Cortex of kidney (tissue), 1 donor: ENCODE measurements at places on chromosomes 2 and 18.

DNA sequence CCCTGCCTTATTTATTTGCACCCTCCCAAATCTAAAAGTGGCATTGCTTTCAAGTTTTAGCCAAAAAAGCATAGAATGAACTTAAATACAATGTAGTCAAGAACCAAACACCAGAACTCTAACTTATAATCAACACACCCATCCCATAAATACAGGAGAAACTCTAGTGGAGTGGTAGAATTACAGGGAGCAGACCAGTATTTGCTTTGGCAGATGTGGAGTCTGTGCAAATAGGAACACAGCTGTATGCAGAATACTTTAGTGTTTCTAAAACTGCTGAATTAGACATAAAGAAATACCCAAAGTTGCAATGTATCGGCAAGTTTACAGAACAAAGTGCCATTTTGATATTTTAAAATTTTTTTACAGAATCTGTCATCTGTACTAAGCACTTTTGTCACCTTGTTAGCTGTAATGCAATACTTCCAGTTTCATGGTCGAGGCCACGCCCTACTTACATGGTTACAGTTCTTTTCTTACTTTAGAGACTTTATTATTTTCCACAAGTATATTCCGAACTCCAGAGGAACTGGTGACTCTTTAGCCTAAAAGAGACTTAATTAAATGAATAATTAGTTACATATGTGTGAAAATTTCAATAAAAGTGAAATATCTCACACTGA, 23.7 kb upstream of the COL5A2 start:
- no peak for DNase-seq

- no peak for DNase-seq
These were observed 68.6 kb downstream of the ZBTB7C start for GRCh38 chr18:48340560-48340959.

DNA sequence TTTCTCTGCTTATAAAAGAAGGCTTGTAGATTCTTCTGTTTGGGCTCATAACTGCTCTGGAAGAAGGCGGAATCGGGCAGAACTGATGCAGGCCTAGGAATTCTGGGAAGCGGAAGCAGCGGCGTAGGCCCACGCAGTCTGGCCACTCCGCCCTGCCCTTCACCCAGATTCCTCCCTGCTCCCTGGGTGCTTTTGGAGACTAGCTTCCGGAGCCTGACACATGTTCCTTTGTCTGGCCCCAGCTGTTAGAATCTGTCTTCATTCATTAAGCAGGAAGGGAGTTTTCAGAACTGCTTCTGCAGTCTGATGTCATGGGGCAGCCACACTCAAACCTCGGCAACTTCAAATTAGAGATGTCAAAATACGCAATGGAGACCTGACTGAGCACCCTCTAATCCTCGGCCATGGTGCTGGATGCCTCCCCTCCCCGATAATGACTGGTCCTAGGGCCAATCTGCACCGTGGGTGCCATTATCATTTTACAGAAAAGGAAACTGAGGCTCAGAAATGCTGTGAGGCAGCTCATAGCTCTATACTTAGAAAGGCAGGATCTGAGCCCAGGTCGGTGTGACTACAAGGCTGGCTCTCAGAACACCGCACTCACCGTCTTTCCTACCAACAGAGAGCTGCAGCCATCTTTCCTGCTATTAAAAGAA, 275.7 kb downstream of the MYCN start:
- no peak for DNase-seq

GRCh38 chr2:232239951-232240681, 138.4 kb upstream of the ALPP start:
- no peak for DNase-seq

DNA sequence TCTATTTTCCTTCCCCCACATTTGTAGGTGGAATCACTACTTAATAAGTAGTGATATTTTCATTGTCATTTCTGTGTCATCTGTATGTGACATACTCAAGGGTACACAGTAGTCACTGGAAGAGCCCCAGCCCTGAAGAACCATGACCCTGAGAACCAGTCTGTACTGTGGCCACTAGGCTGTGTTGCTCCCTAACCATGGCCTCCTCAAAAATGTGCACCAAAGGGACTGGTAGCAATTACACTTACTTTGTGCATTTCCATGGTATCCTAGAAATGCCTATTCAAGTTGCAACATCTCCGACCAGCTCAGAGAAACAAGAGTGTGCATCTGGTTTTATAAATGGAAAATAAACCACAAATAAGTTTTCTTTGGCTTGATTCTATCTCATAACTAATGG, 155.1 kb downstream of the DOCK10 start:
- DNase-seq, result no peak

- no peak for DNase-seq
These were observed 42.1 kb downstream of the RAPH1 start for GRCh38 chr2:203492965-203493364.

DNA sequence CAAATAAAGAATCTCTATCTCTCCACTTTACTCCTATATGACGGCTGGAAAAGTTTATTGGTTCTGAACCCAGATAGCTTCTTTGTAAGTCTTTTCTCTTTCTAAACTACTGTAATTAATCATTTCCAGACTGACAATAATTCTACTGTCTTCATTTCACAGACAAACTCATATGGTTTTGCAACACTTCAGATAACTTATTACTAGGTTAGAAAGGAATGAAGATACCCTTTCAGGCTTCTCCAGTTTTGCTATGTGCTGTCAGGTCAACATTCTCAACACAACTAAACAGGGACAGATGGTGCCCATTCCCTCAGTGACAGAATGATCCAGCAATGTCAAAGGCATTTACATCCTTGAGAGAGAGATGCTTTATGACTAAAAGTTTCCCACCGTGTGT, 198.5 kb upstream of the ITGA4 start:
- no peak for DNase-seq

DNA sequence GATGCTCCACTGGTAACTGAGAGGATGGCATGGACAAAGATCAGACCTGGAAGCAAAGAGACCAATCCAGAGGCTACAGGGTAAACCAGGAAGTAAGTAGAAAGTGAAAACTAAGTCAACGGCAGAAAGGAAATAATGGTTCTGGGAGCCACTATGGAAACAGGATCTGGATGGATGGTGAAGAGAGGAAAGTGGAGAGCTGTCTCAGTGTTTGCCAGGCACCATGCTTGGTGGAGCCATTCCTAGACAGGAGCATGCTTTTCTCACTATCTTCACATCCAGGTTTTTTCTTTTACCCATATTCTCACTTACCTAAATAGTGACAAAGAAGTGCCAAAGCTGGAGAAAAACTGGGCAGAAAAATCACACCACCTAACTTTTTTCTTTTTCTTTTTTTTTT, 22.2 kb downstream of the ZNF521 start:
- no peak for DNase-seq

- no peak for DNase-seq
These were observed 343.6 kb downstream of the TGIF1 start for GRCh38 chr18:3793545-3793944.

DNA sequence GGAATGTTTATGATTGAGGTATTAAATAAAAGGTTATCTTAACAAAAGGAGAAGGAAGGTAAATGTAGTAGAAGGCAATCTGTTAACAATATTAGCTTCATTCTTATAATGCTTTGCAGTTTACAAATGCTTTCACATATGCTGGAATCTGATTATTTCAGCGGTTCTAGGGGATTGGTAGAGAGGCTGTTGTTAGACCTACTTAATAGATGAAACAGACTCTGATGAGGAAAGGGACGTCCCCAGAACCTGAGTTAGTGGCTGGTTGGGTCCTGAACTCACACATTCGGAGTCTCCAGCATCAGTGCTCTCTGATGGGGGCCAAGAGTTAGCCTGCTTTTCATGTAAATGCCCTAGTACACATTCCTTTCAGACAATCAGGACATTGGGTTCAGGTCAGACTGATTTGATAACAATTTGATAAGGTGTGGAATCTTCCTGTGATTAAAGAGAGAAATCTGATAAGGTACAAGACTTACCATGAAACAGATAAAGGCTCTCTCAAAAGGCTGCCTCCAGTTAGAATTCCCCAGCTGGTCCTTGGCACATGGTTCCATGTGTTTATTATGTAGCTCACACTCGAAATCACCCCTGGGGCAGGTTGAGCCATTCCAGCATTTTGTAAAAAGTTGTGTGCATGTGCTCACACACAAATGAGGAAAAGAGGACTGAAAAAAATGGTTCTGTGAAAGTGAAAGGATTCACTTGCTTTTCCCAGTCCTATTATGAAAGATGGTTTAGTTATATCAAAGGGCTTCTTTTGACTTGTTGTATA, 103.1 kb downstream of the GPD2 start:
- no peak for DNase-seq

GRCh38 chr18:24362757-24363156, 34.9 kb downstream of the OSBPL1A start:
- DNase-seq, result no peak

- DNase-seq, result no peak
These were observed 28.0 kb downstream of the CROCC2 start for GRCh38 chr2:240933966-240934700.
